ENCODE measurements at places on chromosomes 4 and X.

DNA sequence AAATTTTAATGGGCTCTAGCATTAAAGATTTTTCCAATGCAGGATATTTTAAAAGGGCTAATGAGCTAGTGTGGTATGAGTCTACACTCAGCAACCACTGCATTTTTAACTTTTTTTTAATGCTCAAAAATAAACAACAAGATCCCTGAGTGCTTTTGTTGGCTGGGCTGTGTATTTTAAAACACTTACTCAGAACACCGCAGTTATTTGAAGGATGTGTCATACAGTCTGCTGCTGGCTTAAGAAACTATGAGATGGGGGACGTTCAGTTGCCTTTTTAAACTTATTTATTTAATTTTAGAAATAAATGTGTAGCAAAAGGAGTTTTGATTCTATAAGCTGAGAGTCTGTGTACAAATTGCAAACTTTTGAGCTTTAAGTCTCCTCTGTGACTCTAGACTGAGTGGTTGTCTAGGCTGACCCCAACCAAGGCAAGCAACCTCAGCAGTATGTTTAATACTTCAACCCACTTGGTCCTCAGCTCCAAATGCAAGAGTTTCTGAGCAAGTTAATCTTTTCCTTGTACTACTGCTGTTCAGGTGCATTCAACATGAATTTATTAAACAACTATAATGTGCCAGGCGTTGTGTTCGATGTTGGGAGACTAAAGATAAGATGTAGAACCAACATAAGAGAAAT, 278.6 kb upstream of the DIPK2B start:
- DNase-seq, result no peak

DNA sequence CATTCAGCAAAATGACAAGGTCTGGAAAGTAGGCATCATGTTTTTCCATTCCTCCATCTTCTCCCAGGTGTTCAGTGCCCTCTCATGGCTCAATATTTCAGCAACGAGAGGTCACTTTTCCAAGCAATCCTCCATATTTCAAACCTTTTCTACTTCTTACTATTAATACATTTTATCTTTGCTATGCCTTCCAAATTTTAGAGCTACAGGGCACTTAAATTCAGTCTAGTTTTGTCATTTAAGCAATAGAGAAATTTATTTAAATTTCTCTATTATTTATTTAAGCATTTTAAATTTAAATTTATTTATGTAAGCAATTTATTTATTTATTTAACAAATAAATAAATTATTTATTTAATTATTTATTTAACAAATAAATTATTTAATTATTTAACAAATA, 305.1 kb upstream of the ANXA10 start:
- no peak for DNase-seq

- DNase-seq, result no peak
These were observed 66.3 kb downstream of the C4orf46 start for GRCh38 chr4:158605393-158605792.

DNA sequence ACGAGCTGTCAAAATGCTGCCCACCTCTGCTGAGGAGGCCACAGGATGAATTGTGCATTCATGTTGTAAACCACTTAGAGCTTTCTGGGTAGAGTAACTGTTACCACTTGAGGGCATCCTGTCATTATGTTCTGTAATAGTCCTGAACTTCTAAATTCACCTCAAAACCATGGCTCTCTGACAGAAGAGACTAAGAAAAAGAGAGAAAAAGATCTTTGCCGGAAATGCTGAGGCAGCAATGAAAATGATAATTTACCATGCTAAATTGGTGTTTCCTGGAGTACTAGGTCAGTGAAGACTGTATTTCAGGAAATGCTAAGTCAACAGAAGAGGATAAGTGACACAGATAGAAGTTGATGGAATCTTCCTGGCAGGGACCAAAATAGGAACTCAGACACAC, 942.3 kb upstream of the SLIT2 start:
- no peak for DNase-seq

- DNase-seq, result no peak
These were observed 201.4 kb downstream of the CCNG2 start for GRCh38 chr4:77358315-77358928.

All from activated CD8-positive, alpha-beta memory T cell treated with anti-CD3 and anti-CD28 coated beads for 4 hours (primary cell).